ENCODE measurements at places on chromosomes 16 and 17.

GRCh38 chr17:51481370-51481769 lies 221.0 kb downstream of the UTP18 start:
- no peak for DNase-seq

DNA sequence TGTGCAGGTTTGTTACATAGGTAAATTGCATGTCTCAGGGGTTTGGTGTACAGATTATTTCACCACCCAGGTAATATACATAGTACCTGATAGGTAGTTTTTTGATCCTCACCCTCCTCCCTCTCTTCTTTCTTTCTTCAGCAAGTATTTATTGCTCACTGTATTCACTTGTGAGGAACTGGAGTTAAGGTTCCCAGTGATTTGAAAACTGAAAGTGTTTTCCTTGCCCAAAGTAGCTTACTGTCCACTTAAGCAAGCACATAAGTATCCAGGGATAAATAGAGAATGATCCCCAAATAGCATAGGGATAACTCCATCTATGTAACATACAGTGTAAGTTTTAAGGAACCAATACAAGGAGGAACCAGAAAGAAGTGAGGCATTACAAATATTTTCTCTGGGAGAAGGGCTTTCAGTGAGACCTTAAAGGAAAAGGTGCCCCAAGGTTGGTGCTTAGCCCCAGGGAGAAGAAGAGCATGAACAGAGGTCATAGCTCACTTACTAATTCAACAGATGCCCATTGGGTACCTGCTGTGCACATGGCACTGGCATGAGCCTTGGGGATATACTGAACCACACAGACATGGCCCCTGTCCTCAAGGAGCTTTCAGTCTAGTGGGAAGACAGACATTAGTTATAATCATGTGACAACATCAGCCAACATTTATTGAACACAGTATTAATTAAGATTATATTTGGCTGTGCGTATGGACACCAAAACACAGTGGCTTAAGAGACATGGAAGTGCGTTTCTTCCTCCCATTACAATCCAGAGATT lies 17.0 kb downstream of the MYL4 start:
- DNase-seq: no peak

DNA sequence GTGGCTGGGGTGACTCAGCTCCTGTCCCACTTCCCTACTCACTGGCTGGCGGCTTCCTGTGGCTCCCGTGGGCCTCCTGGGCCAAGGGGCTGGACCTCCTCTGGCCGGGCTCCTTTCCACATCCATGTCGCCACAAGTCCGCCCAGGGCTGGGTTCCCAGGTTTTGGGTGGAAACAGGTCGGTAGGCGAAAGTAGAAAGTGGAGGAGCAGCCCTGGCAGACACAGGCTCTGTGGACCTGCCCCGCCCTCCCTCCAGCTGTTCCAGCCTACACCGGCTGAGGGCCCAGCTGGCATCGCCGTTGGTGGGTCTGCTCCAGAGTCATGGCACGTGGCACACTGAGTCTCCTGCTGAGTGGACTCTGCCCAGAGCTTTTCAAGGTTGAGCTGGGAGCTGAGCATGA lies 28.7 kb downstream of the GSE1 start:
- DNase-seq: no peak

DNA sequence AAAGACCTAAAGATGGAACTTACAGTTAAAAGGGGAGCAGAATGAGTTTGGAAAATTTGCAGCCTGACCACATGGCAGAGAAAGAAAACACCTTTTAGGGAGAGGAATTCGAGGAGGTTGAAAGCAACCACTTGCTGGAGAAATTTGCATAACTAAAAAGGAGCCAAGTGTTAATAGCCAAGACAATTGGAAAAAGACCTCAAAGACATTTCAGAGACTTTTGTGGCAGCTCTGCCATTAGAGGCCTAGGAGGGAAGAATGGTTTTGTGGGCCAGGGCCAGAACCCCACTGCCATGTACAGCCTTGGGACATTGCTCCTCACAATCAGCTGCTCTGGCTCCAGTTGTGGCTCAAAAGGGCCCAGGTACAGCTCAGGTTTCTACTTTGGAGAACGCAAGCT lies 338.5 kb downstream of the UTP18 start:
- DNase-seq: no peak

DNA sequence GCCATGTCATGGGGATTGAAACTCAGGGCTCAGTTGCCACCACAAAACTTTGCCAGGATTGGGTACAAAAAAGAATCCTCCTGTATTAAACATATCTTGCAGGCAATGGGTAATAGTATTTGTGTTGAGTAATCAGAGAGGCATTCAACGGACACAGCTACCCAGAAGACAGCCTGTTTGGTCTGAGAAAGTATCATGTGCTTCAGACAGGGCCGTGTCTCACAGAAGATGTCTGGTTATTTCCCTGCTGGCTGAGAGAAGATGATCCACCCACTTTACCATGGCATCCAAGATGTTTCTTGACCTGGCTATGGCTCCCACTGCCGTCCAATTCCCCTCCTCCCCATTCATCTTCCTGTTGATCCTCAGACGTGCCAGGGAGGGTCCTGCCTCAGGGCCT lies 304.3 kb upstream of the XYLT1 start:
- no peak for DNase-seq

GRCh38 chr16:17204206-17204605 lies 266.6 kb downstream of the XYLT1 start:
- DNase-seq: no peak

- DNase-seq: no peak
Measured at GRCh38 chr17:3527896-3528295, 29.7 kb downstream of the TRPV3 start.

DNA sequence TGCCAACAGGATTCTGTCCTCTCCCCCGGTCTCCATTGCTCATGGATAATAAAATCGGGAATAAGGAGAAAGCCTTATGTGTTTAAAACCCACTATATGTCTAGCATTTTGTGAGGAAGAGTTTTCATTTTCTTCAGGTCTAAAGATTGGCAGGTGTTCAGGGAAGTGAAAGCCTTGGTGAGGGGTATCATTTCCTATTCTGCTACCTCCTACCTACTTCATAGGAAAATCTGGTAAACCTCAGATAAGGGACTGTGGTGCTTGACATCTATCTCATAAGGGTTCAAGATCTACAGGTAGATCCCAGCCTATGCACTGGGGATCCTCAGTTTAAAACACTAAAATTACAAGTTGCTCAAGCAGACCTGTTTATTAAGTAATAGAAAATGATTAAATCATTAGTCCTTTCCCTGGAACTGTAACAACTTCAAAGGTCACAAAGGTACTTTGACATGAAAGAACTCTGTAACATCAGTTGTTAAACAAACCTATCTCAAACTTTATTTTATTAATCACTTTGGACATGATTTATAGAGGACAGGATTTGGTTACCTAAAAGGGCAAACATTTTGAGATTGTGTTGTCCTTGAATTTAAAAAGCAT lies 6.5 kb downstream of the MOSMO start:
- DNase-seq: no peak

GRCh38 chr17:3795390-3796102 lies 5.4 kb downstream of the ITGAE start:
- no peak for DNase-seq

- peak; percentile 68 for DNase-seq
Measured at GRCh38 chr17:16415031-16415924, at the start of gene TRPV2. Gene TRPV2 (plus strand): TSS chr17:16415571. CDS start chr17:16417669, 2,098 bp downstream.

- no peak for DNase-seq
Measured at GRCh38 chr17:42865638-42866094, 14.7 kb downstream of the AOC3 start.

DNA sequence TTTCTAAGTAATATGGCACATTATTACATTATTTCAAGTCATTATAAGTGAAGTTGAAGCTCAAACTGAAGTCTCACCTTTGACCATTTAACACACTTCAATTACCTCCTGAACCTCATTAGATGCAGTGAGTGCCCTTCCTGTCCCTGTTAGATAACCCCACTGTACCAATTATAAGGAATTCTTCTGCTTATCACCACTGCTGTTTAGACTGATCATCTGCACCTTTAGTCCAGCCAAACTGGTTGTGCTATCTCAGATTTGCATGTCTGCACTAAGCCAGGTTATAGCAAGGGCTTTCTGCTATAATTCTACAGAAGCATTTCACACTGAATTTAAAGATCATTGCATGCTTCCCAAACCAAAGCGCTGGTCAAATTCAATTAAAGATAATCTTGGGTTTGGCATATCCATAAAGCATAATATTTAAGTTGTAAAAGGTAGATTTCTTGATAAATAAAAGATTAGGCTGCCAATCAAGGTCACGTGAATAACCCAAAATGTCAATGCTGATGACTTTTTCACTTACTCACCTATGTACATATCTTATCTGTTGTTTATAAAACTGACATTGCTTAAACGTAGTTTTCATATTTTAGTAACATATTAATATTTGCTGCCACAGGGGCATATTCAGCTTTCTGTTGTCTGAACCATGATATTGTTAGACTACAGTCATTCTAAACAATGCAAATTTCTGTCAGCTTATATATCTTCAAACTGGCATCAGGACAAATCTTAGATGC lies 11.9 kb downstream of the ITFG1 start:
- no peak for DNase-seq

DNA sequence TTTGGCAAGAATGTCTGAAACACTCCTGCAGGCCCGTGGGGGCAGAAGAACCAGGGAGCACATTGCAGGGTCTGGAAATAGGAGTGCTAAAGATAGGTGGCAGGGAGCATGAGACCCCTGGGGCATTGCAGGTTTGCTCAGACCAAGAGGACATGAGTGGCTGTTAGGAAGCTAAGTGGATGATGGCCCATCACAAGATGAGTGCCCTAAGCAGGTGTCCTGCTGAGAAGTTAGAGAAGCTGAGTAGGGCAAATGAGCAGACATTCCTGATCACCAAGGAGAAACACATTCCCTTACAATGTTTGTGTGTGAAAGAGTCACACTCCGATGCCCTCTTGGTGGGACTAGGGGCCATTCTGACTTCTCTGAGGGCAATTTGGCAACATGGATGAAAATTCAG lies 9.9 kb downstream of the MLYCD start:
- no peak for DNase-seq

- DNase-seq: peak; percentile 63
Measured at GRCh38 chr17:82236142-82236971, 7.5 kb downstream of the SLC16A3 start.

- no peak for DNase-seq
Measured at GRCh38 chr16:77945126-77945525, 77.2 kb upstream of the CLEC3A start.

DNA sequence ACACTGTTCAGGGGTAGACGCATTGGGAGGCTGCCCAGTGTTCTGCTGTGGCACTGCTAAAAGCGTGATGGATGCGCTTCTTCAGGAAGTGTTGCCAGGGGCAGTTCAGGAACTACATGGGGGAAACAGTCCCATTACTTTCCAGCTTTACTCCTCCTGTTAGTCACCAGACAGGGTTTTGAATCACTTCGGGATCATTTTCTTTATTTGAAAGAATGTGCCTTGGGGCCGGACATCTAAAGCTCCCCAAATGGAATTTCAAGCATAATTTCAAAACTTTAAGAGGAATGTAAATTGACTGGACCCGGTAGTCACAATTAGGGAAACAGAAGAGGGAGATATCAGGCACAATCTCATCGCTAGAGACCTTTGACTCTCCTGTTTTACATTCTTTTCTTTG lies 1.3 kb upstream of the KRTAP2-1 start:
- DNase-seq: no peak

Data from CD4-positive, alpha-beta T cell (primary cell).